ENCODE measurements at places on chromosomes 2 and 18. TPM values are rescaled to one million over a fixed set of nuclear protein-coding genes. Genes with fewer than 3 reads are reported as not detected.

DNA sequence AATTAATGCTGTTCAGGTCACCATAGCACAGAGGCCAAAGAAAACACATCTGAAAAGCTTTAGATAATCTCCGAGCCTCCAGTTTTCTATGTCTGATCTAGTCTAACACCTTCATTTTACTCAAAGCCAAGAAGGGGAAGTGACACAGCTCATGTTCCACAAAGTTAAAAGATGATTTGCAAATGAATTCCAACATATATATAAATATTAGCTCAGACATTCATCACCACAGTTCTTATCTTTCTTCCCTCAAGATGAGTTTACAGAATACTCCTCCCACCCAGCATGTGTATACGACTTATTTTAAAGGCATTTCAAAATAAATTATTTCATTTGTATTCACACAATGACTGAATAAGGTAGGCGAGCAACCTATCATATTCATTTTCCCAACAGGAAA, 82.4 kb downstream of the AAK1 start:
- no peak for DNase-seq

DNA sequence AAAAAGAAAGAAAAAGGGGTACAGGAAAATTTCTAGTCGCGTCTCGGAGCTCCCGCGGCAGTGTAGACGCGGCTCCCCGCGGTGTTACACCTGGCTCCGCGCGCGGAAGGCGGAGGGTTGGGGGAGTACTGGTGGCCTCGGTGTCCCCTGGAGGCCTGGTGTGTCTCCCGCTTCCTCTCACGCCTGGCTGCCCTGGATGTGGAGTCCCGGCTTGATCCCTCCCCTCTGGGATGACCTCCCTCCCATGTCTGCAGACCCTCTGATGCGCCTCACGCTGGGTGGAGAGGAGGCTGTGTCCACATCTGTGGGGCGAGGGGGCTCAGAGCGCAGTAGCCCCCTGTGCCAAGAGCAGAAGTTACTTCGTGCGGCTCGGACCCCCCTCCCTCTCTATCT, 1.2 kb downstream of the KIF5C start:
- no peak for DNase-seq

DNA sequence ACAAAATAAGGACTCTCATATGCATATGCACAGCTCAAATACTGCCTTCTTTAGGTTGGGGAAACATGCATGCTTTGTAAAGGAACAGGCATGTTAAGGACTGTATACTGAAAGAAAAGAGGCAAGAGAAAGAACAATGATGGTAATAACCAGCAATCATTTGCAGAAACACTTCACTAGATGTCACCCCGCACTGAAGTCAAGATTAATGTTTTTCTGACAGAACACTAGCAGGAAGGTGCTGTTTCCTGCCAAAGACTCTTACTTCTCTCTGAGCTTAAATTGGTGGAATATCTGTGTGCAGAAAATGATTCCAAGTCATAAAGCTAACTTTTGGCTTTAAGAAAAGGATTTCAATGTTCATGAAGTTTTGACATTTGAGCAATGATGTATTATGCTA, 19.3 kb upstream of the CSRNP3 start:
- DNase-seq: no peak

GRCh38 chr2:240817496-240818292, 2.3 kb downstream of the KIF1A start:
- peak; percentile 2 for DNase-seq

GRCh38 chr2:218262237-218262600, 1.4 kb downstream of the GPBAR1 start:
- DNase-seq: no peak

- DNase-seq: no peak
Measured at GRCh38 chr2:100554798-100555407, 7.9 kb upstream of the PDCL3 start.

GRCh38 chr2:26605999-26606846, 34.9 kb downstream of the CIB4 start:
- no peak for DNase-seq

Gene PROKR1
- total RNA-seq: not detected

Gene NMUR1
- not detected for total RNA-seq

Gene FBXO36
- 5.3 TPM for total RNA-seq

Gene PJVK
- total RNA-seq: 1.1 TPM
